K562 (cell line): ENCODE measurements at places on chromosomes 7 and 10.

GRCh38 chr7:91082852-91083495, 181.3 kb upstream of the FZD1 start:
- DNase-seq: peak; percentile 8

- no peak for DNase-seq
Measured at GRCh38 chr10:59234194-59234593, 57.8 kb downstream of the PHYHIPL start.

DNA sequence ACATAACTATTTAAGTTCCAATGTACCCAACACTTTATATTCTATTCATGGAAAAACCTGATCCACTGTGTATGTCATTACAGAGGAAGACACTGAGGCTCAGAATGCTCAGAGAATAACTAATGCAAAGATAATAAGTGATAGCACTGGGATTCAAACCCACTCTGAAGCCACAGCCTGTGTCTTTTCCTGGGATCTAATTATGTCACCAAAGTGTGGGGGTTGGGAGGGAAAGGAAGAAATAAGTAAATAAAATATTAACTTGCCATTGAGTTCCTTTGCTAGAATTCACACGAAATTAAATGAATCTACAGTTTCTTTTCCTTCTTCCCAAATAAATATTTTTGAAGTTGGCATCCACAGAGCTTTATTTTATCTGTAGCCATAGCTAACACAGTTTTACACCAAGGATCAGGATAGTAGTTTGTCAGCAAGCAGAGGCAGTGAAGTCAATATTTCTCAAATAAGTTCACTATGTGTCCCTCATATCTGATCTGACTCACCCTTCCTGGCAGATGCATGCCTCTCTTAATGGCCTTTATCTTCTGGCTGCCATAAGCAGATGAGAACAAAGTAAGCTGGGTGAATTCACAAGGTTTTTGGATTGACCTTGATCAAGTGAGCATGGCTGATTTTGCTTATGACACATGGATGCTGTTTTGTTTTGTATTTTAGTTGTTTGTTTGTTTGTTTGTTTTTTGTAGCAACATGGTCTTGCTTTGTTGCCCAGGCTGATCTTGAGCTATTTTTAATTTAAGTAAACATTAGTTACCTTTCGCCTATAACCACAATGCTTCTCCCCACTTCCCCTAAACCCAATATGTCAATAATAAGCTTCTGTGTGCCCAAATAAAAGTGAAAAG, 6.3 kb downstream of the RAPGEF5 start:
- DNase-seq: peak; percentile 89

GRCh38 chr10:71750124-71750841, 23.0 kb downstream of the VSIR start:
- DNase-seq: no peak

- no peak for DNase-seq
Measured at GRCh38 chr10:3293581-3294431, 121.2 kb upstream of the PITRM1 start.

GRCh38 chr10:63164166-63164623, 31.1 kb downstream of the NRBF2 start:
- no peak for DNase-seq

GRCh38 chr10:42987121-42987541, 89.7 kb upstream of the RET start:
- DNase-seq: no peak

DNA sequence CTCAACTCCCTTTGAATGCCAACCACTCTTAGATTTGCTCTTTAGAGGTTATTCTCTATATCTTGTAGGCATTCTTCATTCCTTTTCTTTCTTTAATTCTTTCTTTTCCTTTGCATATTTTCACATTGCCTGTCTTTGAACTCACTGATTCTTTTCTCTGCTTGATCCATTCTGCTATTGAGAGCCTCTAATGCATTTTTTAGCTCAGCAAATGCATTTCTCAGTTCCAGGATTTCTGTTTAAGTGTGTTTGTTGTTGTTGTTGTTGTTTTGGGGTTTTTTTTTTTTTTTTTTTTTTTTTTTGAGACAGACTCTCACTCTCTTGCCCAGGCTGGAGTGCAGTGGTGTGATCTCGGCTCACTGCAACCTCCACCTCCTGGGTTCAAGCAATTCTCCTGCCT, 71.6 kb downstream of the FBXL13 start:
- no peak for DNase-seq

- DNase-seq: no peak
Measured at GRCh38 chr10:118810796-118811505, 56.2 kb upstream of the CACUL1 start.

DNA sequence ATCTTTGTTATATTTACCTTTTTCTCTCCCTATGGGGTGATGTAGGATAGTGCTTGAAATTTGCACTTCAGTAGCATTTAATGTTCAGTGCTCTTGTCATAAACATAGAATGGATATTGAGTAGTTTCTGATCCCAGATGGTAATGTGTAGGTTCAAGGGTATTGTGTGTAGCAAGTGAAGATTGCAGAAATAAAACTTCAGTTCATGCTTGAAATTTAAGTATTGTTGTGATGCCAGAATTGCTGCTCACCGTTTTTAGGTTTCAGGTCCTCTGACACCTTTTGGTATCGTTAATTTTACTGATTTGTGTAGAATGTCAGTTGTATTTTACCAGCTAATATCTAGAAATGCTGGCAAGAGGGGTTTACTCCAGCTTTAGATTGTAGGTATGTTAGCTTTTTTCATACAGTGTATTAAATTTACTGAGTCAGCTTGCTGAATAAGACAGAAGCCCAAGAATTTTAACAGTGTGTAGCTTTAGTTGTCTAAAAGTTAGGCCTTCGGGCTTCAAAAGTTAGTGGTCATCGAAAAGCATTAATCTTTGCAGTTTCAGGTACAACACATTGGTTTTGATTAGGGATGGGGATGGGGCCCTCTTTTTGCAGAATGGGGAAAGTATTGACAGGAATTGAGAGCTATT, 1.9 kb downstream of the PTEN start:
- DNase-seq: no peak

GRCh38 chr10:55329796-55330195, 528.8 kb upstream of the PCDH15 start:
- no peak for DNase-seq

GRCh38 chr10:76885816-76886215, 751.8 kb downstream of the KCNMA1 start:
- DNase-seq: no peak

GRCh38 chr7:87608431-87608830, 7.7 kb upstream of the ABCB1 start:
- no peak for DNase-seq

DNA sequence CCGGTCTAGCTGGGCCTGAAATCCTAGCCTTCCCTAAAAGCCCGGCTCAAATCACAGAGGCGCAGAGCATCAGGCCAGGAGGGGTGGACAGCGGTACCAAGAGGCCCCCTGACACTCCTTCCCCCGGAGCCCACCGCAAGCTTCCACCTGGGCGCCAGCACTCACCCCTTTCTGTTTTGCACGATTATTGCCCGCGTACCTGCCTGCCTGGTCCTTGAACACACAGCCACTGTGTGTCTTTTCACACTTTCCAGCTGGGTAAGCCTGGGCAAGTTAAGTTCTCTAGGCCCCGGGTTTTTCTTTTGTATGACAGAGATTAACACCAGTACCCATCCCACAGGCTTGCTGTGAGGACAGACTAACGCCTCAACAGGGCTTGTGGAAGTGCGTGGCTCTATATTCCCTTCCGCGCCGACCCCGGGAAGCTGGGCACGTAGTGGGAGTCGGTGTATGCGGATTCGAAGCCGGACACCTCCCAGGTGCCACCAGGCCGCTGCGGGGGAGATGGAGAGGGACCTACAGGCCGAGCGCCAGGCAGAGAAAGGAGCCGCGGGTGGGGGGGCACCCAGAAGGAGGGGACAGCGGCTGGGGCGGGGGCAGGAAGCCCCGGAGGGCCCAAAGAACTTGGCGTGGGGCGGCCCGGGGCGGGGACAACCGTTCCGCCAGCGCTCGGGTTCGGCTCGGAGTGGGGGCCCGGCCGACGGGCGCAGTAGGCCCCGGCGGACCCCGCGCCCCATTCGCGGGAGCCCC, 792 bp downstream of the ZNF746 start:
- peak; percentile 87 for DNase-seq
